ENCODE measurements at places on chromosomes 16 and 17.

- DNase-seq: no peak
Measured at GRCh38 chr17:29102741-29103181, 59.8 kb downstream of the PIPOX start.

GRCh38 chr17:27644586-27644985 is 13.6 kb downstream of the LGALS9 start:
- DNase-seq: no peak

GRCh38 chr17:49106321-49107210 is 26.0 kb upstream of the B4GALNT2 start:
- no peak for DNase-seq

DNA sequence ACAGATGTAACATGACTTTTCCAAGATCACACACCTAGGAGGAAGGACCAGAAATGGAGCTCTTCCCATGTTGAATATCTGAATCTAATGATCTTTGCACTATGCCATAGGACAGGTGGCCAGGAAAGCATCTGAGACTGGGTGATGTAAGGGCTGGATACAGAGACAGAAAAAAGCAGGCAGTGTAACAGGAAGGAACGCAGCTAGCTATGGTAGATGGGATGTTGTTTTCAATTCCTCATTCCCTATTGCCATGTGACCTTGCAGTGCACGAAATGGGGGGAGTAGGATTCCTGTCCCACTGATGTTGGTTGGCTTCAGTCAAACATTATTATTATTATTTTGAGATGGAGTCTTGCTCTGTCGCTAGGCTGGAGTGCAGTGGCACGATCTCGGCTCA is 3.7 kb upstream of the NPIPB15 start:
- DNase-seq: no peak

All from SK-N-MC (cell line).